ENCODE measurements at places on chromosomes 5 and 9.
A peak's percentile ranks its signal among the peaks of the same experiment; 100 is the strongest.

DNA sequence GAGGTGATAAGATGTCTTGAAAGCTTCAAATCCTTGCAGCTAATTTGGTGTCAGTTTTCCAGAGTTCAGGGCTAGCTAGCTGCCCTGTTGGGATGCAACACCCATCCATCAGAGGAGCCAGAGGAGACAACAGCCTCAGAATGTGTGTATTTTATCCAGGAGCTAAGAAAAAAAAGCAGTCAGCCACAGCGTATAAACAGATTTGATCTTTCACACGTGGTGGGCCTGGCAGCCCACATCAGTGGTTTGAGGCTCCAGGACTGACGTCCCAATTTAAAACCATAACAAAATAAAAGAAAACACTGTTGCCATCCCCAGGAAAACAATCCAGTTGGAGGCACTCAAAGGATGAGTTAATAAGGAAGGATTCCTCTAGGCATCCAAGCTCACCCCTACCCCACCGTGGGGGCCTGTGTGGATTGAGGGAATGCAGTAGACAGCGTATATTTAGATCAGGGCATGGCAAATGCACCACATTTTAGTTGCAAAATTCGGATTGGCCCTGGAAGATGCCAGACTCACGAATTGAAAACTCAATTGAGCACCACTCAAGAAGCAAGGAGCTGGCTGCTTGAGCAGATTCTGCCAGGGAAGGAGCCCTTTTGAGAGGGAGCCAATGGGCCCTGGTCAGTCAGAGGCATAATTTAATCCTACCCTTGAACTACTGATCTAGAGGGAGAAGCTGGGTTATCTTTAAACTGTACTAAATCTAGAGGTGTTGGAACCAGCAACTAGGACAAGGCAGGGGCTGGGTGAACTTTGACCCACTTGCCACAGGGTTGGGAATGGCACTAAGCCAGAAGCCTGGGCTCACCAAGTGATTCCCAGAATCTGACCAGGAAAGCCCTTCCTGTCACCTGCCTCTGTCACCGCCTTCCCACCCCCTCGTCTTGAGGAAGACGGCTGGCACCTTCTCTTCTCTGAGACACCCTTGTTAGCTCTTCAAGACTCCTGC lies 17.5 kb downstream of the ADRA1B start:
- DNase-seq = no peak

DNA sequence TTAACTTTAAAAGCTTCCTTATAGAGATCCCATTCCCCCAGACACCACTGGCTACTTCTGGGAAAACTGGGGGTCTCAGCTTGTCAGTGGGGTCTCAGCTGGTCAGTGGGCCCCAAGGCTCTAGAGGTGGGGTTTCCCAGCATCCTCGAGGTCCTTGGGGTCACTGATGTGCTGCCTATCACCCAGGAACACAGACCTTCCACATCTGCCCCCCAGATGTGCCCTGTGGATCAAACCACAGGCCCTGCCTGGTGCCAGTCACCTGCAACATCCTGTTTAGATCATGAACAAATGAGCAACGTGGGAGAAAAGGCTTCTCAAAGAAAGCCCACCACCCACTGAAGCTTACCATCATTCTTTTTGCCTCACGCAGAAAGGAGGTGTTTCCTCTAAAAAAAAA lies 165.6 kb upstream of the FSTL4 start:
- no peak for DNase-seq

GRCh38 chr5:95780597-95780996 lies 41.9 kb downstream of the GLRX start:
- DNase-seq = no peak

- no peak for DNase-seq
Observed at GRCh38 chr9:95077053-95077765, 240.3 kb downstream of the FANCC start.

GRCh38 chr9:36126016-36126730 lies 10.4 kb upstream of the GLIPR2 start:
- DNase-seq = no peak

GRCh38 chr5:141512911-141513626 lies 24.2 kb downstream of the PCDHGC5 start:
- no peak for DNase-seq

DNA sequence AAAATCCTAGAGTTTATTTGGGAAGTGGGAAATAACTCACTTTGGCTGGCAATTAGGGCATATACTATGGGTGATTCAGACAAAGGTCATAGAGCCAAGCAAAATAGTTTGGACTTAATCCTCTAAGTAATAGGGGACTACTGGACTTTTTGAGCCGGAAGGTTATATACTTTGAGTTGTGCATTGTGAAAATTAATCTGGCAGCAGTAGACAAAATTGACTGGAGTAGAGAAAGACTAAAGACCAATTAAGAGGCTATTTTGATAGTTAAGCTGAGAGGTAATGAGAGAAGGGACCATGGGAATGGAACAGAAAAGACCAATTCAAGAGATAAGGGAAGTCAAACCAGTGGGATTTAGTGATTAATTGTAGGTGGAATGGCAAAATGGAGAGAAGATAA lies 28.9 kb downstream of the COX7C start:
- DNase-seq = no peak

- no peak for DNase-seq
Observed at GRCh38 chr5:51500-51823, 40.5 kb upstream of the PLEKHG4B start.

DNA sequence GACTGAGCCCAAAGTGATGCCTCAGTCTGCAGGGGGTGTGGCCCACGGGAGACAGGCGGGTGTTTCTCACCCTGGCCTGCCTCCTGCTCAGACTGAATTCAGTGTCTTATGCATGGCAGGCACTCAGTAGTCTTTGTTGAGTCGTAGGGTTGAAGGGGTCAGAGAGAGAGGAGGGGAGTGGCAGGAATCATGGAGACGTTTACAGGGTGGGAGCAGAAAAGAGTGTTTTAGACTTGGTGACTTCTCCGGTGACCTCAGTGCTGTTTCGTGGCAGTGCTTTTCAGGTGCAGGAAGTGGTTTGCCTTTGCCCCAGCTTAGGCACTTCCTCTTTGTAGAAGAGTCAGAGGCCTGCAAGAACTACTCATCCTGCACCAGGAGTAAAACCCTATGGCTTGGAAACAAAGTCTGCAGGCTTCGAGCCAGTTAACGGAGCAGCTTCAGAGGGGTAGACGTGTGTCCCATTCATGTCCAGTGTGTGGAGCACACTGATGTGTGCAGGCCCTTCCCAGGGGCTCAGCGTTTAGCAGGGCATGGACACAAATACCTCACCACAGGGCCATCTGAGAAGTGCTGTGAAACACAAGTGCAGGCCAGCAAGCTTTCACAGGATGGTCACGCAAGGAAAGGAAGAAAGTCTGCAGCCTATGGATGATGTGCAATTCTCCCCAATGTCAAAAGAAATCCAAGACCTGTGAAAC lies 24.5 kb upstream of the SEMA4D start:
- peak; percentile 51 for DNase-seq

- no peak for DNase-seq
Observed at GRCh38 chr5:95870105-95870672, 47.7 kb upstream of the GLRX start.

DNA sequence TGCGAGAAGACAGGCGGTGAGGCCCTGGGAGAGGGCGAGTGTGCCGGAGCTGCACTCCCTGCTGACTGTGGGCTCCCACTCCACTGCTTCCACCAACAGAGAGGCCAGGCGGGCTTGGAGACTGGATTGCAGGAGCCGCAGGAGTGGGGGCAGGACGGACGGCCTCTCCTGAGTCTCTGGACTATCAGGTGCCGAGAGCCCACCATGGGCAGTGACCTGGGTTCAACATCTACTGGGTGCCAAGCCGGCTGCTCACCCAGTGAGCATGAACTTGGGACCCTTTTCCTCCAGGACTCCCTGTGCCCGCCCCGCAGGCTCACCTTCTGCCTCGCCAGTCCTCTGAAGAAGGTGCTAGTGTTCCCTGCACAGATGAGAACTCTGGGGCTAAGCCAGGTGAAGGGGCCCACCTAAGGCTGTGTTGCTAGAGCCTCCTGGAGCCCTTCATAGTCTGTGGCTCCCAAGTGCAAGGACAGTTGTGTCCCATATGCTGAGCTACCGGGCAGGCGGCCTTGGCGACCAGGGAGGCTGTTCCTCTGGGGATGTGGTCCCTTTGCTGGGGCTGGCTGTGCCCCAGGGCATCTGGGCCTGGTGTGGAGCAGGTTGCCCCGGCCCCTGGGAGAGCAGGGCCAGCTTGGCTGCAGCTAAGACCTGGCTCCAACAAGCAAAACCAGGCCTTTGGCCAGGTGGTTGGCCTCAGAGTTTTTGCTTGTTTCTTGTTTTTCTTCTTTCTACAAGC lies 77.7 kb upstream of the PHYKPL start:
- no peak for DNase-seq

GRCh38 chr5:84197538-84197937 lies 187.1 kb downstream of the EDIL3 start:
- no peak for DNase-seq

DNA sequence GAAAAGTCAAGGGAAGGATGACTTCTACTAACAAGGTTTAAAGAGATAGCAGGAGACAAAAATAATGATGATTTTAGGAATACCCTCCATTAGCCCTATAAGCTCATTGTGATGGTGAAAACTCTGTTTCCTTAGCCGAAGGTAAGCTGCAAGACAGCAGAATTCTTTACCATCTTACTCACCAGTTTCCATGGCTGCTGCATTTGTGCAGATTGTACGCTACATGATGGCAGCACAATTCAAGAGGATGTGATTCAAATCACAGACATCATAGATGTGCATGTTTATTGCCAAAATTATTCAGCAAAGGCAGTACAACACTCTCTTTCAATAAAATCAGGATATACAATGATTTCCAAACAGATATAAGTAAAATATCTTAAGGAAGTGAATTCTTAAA lies 175.6 kb downstream of the SPATA31D1 start:
- DNase-seq = no peak

- no peak for DNase-seq
Observed at GRCh38 chr5:95281226-95281625, 3.7 kb downstream of the MCTP1 start.

GRCh38 chr9:131235480-131235851 lies 40.8 kb downstream of the FAM78A start:
- no peak for DNase-seq

DNA sequence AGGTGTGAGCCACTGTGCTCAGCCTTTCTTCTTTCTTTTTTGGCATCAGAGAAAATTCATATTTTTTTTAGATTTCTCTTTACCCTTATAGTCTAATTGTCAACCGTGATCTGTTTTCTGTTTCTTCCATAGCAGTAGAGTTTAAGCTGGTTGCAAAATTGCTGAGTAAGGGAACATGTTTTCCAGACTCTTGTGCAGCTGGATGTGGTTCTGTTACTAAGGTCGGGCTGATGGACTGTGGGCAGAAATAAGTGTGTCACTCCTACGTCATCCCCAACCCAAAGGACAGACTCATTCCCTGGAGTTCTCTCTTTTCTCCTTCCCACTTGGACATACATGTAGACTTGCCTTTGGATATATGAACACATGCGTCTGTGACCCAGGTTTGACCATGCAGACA lies 64.1 kb upstream of the GOLM1 start:
- no peak for DNase-seq

DNA sequence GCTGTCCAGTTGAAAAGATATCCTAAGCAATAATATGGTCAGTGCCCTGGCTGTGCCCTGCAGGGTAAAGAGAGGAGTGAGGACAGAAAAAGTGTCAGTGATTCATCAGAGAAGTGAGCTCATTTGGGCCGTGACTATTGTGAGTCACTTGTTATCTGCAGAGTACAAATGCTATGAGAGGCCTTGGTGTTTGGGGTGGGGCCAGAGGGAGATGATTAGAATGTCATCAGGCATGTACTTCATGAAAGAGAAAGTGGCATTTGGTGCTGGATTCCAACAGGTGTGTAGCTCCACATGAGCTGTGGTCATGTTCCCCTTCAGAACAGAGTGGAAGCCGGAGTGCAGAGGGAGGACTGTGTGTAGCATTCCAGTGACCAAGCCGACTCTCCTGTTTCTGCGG lies 174.1 kb downstream of the KDM4C start:
- peak; percentile 21 for DNase-seq

GRCh38 chr9:93869863-93870262 lies 85.3 kb downstream of the BARX1 start:
- no peak for DNase-seq

GRCh38 chr5:119328753-119329602 lies 26.8 kb upstream of the TNFAIP8 start:
- no peak for DNase-seq

- peak; percentile 68 for DNase-seq
Observed at GRCh38 chr5:61933787-61934626, 372.0 kb upstream of the KIF2A start.

DNA sequence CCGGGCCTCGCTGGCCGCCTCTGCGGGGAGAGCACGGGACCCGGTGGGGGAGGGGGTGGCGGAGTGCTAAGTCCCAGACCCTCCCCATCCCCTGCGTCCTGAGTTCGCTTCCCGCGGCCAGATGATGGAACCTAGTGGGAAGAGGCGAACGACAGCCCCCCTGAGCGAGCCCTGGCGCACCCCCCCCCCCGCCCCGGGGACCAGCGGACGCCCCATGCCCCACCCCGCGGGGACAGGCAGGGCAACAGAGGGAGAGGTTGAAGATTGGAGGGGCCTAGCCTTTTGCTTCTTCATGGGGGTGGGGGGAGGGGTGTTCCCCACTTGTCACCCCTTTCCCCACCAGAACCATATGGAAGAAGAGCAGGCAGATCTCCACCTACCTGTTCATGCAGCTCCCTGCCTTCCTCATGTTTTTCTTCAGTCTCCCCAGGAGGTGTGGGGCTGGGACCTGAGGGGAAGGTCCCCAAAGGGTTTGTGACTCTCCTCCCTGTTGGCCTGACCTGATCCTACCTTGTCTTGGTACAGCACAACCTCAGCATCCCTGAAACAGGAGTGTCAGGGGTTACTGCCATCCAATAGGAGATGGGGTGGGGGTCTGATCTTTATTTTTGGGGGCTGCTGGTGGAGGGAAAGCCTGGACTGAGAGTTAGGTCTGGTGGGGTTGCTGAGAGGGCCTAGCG lies 485 bp downstream of the FAM53C start:
- DNase-seq = no peak

- DNase-seq = no peak
Observed at GRCh38 chr9:113578279-113578865, 114.8 kb downstream of the RGS3 start.

DNA sequence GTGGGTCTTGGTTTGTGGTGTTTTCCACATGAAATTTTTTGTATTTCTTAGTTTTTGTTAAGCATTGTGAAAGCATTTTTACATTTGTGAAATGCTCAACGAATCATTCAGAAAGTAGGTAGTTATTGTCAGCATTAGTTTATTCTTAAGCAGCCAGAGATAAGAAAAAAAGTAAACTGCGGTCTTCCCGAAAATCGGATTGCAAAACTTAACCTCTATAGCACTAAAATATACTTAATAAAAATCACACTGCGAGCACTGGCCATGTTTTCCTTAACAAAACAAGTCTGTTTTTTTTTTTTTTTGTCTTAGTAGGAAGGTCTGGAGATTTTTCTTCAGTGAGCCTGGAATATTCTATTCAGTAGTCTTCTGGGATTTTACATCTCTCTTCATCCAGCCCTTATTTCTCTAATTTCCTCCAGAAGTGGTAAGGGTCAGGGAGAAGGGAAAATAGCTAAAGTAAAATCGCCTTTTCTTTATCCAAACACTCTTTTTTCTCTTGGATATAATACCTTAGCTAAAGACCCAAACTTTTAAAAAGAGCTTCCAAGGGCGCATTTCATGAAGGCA lies 289.9 kb downstream of the DMAC1 start:
- DNase-seq = no peak

- DNase-seq = no peak
Observed at GRCh38 chr5:77921094-77921768, 145.1 kb upstream of the TBCA start.

- DNase-seq = no peak
Observed at GRCh38 chr5:81948349-81948748, 23.5 kb upstream of the ATG10 start.
